ENCODE measurements at places on chromosomes 11 and 22.

GRCh38 chr11:63280920-63281319, 37.5 kb upstream of the SLC22A25 start:
- DNase-seq: no peak

- DNase-seq: no peak
These were observed 528 bp downstream of the FIBP start for GRCh38 chr11:65887723-65888162.

GRCh38 chr11:89487016-89487415, 4.2 kb downstream of the NOX4 start:
- DNase-seq: no peak

GRCh38 chr22:19674129-19674928, 40.0 kb upstream of the SEPTIN5 start:
- no peak for DNase-seq

- no peak for DNase-seq
These were observed 65.8 kb downstream of the DDIAS start for GRCh38 chr11:82967381-82967780.

DNA sequence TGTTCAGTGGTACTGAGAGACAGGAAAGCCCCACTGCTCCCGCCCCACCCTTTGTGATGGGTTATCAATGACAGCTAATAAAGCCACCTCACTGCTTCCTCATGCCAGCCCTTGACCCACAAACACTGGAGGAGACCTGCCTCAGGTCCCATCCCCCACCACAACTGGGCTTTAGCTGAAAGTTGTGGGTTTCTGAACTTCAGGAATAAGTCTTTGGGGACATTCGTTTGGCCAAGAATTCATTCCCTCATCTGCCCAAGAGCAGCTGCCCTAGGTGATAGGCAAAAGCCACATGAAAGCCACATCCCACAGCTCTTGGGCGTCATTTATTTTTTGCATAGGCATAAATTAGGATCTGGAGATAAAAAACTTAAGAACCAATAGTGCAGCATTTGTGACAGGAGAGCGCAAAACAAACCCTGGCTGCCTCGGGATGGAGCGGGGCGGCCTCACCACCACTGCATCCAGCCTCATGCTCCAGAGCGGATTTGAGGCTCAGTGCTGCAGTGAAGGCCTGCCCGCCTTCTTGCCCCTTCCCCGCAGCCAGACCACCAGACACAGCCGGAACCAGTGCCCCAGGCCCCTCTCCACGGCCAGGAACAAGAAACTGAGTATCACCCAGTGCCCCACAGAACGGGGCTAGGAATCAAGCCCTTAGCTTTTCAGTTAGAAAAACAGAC, 21.2 kb downstream of the SUN2 start:
- no peak for DNase-seq

- DNase-seq: no peak
These were observed 109.8 kb downstream of the CCDC34 start for GRCh38 chr11:27253224-27253623.

DNA sequence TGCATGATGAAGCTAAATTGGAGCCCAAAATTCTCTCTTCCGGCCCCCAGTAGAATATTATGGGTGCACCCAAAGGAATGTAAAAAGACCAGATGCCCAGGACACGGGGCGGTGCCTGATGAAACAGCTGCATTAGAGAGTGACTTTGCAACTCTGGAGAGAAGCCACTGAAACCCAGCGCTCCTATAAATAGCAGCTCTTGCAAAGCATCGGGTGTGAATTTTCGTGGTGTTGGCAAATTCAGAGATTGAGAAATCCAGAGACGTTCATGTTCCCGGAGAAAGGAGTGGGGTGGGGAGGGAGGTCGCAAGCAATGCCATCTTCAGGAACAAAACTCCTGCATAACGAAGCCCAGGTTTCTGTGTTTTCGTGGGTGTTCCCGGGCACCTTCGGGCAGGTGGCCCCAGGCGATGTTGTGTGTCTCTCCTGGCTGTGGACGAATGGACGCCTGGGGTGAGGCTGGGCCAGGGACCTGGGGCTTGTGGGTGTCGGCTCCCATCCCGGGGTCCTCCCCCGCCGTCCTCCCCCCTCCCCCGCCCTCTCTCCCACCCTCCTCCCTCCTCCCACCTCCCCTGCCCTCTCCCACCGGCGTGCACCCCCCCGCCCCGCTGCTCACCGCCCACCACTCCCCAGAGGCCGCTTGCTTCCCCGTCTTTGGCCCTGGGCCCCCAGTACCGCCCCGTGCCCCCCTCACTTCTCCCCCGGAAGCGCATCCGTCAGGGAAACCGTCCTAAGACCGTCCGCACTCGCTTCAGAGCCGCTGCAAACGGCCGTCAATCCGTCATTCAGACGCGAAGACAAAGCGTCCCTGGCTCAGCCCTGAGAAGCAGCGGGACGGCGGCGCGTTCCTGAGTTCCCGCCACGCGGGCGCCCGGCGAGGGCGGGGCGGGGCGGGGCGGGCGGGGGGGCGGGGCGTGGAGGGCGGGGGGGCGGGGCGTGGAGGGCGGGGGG, 26.7 kb upstream of the TOLLIP start:
- peak; percentile 70 for DNase-seq

GRCh38 chr11:64238999-64239398, 1.9 kb upstream of the FKBP2 start:
- no peak for DNase-seq

GRCh38 chr11:80819271-80819670, 1378.4 kb upstream of the TENM4 start:
- DNase-seq: no peak

DNA sequence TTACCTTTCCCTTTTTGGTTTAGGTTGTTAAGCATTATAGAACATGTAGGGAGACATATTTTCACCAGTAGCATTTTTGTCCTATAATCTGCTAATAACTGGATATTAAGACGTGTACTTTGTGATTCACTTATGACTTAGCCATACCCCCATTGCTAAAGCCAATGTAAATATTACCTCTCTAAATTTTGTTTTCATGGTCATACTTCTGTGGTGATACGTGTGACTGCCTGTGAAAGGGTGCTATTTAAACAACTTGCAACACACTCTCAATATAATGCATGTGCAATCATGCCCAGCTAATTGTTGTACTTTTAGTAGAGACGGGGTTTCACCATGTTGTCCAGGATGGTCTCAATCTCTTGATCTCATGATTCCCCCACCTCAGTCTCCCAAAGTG, 36.2 kb upstream of the PAK1 start:
- DNase-seq: no peak
